ENCODE measurements at places on chromosomes 2 and 18.

GRCh38 chr2:167652401-167652800, 595.0 kb downstream of the STK39 start:
- DNase-seq, result no peak

DNA sequence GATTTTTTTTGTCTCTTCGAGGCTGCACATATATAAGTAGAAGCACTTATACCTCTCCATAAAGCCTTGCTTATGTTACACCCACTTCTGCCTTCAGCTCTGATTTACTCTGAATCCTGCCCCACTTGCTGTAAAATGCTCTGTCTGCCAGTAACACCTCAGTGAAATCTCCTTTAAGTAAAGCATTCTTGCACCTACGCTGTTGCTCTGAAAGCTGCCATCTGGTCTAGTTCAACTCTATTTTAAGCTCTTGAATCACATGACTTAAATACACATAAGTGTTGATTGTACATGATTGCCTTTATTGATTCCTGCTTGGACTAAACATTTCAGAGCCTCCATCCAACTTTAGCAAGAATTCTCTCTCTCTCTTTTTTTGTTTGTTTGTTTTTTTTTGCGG, 609.0 kb upstream of the CELF4 start:
- no peak for DNase-seq

DNA sequence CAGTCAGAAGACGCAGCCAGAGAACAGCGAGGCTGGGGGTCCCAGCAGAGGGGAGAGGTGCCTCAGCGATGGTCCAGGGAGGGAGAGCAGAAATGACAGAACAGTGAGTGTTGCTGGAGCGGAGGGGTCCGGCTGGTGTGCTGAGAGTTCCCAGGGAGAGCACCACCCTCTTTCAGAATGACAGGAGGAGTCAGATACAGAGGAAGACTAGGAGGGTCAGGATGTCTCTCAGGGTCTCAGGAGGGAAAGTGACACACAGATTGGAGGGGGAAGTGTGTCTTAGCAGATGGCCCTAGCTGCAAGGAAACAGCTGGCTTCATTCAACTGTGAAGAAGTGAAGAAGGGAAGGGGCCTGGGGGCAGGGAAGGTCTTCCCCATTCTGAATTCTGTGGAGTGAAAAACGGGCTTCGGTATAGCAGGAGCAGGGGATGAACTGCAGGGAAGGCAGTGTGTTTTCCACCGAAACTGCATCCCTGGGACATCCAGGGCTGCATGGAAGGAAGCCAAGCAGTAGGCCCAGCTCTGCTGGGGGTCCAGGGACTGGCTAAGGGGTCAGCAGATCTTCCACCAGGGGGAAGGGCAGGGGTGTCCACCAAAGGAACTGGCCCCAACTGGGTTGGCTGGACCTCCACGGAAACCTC, 90.0 kb upstream of the OTOS start:
- DNase-seq, result no peak

GRCh38 chr2:228039752-228040534, 141.5 kb downstream of the SPHKAP start:
- no peak for DNase-seq

GRCh38 chr2:159169187-159169586, 117.3 kb downstream of the WDSUB1 start:
- DNase-seq, result no peak

DNA sequence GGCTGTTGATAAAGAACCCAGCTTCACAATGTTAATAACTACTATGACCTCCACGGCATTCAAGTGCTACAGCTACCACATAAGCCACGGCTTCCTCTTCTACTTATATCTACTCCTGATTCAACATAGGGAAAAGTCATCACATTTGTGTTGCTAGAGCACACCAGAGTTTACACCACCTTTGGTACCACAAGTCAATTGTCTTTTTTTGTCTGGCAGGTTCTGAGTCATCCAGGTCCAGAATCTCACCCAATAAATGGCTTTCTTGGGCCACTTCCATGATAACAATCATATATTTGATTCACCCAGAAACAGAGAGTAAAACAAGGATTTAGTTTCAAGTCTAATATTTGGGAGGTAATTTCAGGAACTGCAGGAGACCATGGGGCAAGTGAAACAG, 480.2 kb downstream of the TMX3 start:
- DNase-seq, result no peak

- no peak for DNase-seq
Observed at GRCh38 chr18:39345321-39345720, 1779.7 kb upstream of the CELF4 start.

- no peak for DNase-seq
Observed at GRCh38 chr2:9552219-9553178, 3.1 kb downstream of the ADAM17 start.

GRCh38 chr18:45197526-45197970, 417.7 kb upstream of the SLC14A2 start:
- DNase-seq, result no peak

DNA sequence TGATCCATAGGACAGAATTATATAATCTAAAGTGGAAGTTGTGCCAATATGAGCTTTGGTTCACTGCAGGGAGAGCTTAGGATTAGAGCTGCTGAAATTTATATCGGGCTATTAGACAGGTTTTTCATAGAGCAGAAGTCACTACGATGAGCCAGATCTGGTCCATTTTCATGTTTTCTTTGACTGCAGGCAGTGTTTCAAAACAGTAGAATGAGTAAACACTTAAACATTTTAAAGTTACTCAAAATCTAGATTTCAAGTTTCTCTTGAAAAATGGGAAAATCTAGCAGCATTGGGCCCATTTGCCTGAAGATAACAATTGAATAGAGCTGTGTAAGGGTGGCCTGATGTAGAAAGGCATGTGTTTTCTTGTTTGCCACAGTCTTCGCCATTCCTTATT, 14.5 kb upstream of the ADAM23 start:
- no peak for DNase-seq

- DNase-seq, result no peak
Observed at GRCh38 chr2:112157472-112157871, 19.3 kb downstream of the FBLN7 start.

DNA sequence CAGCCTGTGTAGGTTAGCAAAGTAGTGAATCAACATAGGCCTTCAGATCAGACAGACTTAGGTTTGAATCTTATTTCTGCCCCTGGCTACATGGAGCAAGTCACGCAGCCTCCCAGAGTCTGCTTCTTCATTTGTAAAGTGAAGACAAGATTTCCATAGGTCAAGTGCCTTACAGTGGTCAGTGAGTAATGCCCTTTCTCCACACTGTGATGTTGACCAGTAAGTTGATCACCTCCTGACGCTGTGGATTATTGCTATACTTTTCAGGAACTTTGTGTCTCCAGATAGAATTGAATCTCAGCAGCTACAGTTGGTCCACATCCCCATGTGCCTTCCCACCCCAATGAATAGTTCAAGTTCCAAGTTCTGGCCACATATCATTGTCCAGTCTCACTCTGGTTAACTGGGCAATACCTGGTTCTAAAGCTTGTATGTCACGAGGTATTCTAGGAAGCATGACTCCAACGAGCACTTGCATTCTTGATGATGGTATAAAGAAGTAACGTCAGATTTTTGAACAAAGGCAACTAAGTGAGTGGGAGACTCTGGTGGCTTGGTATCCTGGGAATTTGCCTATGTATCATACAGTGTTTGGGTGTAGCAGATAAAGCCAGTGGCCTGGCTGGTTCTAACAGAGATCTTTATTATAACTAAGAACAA, 2.1 kb upstream of the CLIP4 start:
- no peak for DNase-seq

GRCh38 chr18:5395860-5396448, 100.4 kb upstream of the ZBTB14 start:
- DNase-seq, result no peak

DNA sequence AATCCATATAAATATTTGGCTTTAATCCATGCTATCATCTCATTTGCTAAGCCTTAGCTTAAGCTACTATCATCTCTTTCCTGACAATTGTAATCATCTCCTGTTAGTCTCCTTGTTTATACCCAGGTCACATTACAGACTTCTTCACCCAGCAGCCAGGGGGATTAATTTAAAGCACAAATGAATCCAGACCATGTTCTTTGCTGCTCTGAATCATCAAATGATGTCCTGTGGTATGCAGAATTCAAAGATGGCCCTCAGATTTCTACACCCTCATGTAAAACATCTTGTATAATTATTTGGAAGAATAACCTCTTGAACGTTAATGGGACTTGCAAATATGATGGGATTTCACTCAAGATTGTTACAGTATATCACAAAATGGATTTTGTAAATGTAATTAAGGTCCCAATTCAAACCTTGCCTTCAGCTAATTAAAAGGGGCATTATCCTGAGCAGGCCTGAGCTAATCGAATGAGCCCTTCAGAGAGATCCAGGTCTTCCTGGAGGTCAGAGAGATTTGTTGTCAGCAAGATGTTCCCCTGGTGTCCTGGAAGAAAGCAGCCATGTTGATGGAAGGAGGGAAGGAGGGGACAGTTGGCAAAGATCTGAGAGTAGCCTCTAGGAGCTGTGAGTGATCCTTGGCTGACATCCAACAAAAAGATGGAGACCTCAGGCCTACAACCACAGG, 241.1 kb upstream of the MMADHC start:
- DNase-seq, result no peak

GRCh38 chr2:43745457-43745856, 28.4 kb upstream of the DYNC2LI1 start:
- DNase-seq, result no peak

DNA sequence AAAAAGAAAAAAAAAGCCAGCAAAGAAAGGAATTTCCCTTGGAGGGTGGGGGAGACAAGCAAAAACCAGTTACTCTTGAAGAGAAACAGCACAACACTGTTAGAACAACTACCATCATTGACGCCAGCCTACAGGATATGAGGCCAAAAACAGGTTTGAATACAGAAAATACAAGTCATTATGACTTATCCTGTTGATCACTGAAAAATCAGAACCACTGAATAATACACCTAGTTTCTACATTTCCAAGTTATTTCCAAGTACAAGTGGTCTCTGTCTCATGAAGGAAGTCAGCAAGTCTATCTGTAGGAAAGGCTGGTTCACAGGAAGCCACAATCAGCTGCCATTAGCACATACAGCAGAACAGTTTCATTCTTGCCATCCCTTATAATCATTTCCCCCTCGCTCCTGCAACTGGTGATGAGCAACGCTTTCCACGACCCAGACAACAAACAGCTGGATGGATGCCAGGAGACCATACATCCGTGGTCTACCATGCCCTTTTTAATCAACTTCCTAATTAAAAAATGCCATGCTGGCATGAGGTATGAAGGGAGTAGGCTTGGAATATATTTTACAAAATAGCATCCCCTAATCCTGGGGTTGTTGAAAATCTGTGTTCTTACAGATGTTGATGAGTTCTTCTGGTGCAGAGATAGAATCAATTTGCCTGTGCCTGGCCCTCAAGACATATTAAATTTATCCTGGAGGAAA, 10.4 kb downstream of the MYT1L start:
- peak; percentile 23 for DNase-seq

DNA sequence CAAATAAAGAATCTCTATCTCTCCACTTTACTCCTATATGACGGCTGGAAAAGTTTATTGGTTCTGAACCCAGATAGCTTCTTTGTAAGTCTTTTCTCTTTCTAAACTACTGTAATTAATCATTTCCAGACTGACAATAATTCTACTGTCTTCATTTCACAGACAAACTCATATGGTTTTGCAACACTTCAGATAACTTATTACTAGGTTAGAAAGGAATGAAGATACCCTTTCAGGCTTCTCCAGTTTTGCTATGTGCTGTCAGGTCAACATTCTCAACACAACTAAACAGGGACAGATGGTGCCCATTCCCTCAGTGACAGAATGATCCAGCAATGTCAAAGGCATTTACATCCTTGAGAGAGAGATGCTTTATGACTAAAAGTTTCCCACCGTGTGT, 198.5 kb upstream of the ITGA4 start:
- no peak for DNase-seq

- no peak for DNase-seq
Observed at GRCh38 chr2:9554921-9555296, 721 bp downstream of the ADAM17 start.

DNA sequence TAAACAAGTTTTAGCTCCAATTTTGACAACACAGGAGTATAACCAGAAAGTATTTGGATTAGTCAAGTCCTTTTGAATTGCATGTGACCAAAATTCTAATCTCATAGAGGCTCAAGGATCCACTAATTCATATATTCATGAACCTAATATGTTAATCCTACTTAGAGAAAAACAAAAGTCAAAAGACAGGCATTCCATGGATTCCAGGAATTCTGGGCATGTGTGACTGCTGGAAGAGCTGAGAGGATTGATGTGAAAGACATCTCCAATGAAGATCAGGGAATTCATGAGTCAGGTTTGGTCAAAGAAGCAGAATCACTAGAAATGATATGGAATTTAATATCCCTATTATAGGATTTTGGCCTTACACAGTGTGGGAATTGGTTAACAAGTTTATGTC, 1494.6 kb upstream of the DDX18 start:
- DNase-seq, result no peak

DNA sequence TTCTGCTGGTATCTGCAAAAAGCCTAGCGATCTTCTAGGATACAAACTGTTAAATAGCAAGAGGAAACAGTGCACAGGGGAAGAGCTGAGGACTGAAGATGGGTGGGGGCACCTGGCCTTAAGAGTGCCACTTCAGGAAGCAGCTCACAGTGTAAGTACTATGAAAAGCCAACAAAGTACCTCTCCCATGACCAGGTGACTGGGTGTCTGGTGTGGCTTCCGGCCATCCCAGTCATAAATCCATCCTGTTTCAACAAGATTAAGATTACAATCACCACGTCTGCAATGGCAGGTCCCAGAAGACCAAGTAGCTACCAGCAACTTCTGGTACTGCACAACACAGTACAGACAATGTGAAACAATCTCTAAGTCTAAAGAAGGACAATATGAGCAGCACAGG, 15.9 kb downstream of the ERFE start:
- no peak for DNase-seq

DNA sequence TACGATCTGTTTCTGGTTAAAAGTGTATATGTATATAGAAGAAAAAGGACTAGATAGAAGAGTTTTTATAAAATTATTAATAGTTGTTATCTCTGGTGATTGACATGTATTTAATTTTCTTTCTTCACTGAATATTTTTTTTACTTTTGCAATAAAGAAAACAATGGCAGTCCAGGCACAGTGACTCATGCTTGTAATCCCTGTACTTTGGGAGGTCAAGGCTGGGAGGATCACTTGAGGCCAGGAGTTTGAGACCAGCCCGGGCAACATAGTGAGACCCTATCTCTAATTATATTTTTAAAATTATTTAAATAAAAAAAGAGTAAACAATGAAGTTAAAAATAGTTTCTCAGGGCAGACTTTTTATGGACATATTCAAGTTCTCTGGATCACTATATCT, 114.7 kb downstream of the FAM117B start:
- no peak for DNase-seq

GRCh38 chr2:40147360-40147759, 304.5 kb downstream of the SLC8A1 start:
- no peak for DNase-seq

DNA sequence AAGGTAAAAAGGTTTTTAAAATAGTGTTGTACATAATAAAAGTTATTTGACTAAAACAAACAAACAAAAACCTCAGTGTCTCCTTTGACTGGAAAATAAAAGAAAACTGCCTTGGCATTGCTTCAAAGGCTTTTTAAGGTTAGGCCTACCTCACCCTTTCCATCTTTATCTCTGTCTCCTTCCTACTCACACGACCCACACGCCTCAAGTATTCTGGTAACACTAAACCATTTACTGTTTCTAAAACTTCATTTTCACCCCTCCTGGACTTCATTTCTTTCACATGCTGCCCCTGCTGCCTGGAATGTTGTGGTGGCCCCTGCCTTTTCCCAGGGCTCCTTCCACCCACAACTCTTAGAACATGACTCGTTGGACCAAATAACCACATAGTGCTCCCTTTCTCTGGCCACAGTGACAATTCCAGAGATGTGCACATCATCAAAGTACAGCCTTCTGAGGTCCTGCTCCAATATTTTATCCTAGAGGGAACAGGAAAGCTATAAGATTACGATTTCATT, 54.0 kb downstream of the ERBB4 start:
- DNase-seq, result no peak

- no peak for DNase-seq
Observed at GRCh38 chr18:62754026-62754425, 38.7 kb downstream of the PHLPP1 start.

All from cerebellar nuclear complex (tissue), 1 donor.